ENCODE measurements at places on chromosomes 7 and 10.
A peak's percentile ranks its signal among the peaks of the same experiment; 100 is the strongest.

GRCh38 chr10:96468845-96469244 is 44.9 kb downstream of the TLL2 start:
- no peak for DNase-seq

- no peak for DNase-seq
These were observed 8.8 kb upstream of the REPIN1 start for GRCh38 chr7:150359622-150360362.

GRCh38 chr10:80488539-80489066 is 34.5 kb downstream of the TSPAN14 start:
- DNase-seq: no peak

DNA sequence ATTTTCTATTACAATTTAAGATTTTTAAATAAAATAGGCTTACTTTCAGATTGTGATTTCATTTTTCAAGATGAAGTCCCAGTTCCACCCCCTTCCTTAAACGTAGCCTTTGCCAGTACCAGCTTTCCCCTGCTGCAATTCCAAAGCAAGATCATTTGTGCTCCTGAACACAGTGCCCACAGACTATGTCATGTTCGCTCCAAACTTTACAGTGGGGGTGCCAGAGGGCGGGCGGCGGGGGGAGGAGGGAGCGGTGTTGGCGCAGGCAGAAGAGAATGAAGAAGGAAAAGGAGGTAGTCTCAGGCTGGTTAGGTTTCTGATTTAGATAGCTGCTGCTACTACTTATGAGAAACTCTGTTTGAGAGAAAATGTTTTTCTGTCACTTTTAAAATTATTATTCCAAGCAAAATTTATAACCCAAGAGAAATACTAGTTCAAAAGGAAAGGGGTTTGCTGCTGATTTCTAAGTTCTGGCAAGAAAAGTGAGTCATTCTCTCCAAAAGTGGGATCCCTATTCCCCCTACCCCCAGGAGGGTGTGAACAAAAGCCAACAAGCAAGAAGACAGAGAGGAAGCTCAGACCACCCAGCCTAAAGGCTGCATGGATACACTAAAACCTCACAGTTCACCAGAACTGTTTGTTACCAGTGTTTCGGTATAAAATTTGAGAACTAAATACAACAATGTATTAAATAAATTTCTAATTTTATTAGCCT is 109.6 kb downstream of the SRPK2 start:
- no peak for DNase-seq

- DNase-seq: no peak
These were observed 451.6 kb downstream of the TYW1 start for GRCh38 chr7:67448271-67448670.

DNA sequence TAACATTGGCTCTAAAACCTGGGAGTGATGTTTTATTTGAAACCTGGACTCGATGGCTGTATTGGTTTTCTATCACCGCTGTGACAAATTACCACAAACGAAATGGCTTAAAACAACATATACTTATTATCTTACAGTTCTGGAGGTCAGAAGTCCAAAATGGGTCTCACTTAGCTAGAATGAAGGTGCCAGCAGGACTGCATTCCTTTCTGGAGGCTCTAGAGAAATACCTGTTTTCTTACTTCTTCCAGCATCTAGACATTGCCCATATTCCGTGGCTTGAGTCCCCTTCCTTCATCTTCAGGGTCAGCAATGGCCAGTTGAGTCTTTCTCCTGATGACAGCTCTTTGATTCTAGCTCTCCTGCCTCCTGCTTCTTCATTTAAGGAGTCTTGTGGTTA is 44.3 kb upstream of the STEAP1B start:
- no peak for DNase-seq

- no peak for DNase-seq
These were observed 112.1 kb downstream of the FAM53B start for GRCh38 chr10:124632064-124632531.

- DNase-seq: no peak
These were observed 12.8 kb upstream of the CXCL12 start for GRCh38 chr10:44397476-44398225.

DNA sequence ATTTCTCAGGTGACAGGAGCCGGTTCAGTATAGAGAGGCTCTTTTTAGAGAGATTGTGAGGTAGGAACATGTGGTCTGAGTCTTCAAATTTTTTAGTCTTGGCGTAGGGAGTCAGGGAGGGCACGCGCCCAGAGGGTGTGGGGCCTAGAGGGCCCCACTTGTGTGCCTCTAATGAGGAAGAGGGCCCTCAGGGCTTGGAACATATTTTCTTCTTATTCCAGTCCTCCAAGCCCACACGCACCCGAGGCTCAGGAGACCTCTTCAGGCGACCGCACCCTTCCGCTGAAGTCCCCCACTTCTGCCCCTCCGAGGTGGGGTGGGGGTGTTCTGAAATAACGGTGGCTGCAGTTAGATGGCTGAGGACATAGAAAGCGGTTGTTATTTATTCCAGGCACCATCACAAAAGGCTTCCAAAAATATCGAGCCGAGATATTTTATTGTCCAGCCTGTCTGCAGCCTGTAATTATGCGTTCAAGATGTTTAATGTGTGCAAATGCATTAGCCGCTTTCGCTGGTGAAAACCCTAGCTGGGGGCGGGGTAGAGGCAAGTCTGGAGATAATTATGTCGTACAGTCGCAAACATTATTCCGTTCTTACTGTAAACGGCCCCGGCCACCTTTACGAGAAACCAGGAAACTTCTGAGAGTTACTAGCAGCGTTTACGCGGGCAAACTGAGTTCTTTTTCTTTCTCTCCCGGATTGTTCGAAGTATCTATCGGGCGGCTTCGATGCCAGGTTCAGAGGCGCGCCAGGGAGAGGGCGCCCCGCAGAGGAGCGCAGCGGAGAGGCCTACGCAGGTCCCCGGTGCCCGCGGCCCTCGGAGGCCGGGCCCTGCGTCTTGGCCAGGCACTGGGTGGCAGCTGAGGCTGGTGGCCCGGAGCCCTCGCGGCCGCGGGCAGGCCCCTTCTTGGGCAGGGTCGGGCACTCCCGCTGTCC is 12.9 kb upstream of the HOXA13 start:
- no peak for DNase-seq

- DNase-seq: peak; percentile 44
These were observed at the start of gene TRIM8 for GRCh38 chr10:102644066-102644645. TSS of gene TRIM8 (plus strand) at chr10:102644479. CDS start at chr10:102644618, 139 bp downstream.

DNA sequence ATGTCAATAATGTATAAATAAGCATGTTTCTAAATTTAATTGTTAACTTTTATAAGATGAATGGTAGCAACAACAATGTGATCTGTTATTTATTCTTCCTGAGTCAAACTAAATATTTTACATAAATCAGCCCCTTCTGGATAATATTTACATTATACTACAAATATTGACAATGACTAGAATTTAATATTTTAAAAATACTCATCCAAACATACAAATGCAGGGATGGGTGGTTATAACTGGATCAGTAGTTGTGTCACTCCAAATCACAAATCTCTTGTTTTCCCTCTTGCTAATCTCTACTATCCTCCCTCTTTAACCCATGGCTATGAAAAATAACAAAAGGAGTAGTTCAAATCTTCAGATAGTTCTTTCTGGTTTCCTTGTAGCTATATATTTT is 407.0 kb downstream of the HTR7 start:
- DNase-seq: no peak

- no peak for DNase-seq
These were observed 24.2 kb downstream of the ARL5B start for GRCh38 chr10:18683427-18683826.

DNA sequence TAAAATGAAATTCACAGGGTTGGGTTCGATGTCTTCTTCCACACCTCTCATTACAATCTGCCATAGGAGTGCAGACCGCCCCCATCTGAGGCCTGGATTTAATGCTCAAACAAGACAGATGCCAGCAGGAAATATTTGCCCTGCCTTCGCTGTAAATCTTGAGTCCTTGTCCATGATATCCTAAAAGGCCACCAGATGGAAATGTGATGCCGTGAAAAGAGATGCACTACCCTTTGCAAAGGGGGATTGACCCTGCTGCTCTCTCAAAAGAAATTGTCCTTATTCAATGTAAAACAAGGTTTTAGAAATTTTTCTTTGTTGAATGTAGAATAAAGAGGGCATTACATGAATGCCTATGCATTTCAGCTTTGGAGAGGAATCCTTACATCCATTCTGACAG is 37.5 kb downstream of the AGAP4 start:
- DNase-seq: no peak

- DNase-seq: no peak
These were observed 177.8 kb downstream of the TCF7L2 start for GRCh38 chr10:113127901-113128283.

DNA sequence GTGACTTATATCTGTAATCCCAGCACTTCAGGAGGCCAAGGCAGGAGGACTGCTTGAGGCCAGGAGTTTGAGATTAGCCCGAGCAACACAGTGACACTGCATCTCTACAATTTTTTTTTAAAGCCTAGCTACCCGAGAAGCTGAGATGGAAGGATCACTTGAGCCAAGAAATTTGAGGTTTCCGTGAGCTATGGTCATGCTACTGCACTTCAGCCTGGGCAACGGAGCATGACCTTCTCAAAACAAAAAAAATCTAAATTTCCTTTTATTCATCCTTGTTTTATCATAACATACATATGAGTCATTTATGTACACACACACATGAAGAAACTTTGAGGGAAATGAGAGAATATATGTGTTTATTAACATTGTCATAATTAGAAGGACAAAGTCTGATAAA is 277.5 kb upstream of the MAGI2 start:
- DNase-seq: no peak

All from activated T-helper 9 cell treated with anti-CD3 and anti-CD28 coated beads, Interleukin-2, amount 50 U/mL, for 16 hours (primary cell).